ENCODE measurements at places on chromosomes 1 and 21.

DNA sequence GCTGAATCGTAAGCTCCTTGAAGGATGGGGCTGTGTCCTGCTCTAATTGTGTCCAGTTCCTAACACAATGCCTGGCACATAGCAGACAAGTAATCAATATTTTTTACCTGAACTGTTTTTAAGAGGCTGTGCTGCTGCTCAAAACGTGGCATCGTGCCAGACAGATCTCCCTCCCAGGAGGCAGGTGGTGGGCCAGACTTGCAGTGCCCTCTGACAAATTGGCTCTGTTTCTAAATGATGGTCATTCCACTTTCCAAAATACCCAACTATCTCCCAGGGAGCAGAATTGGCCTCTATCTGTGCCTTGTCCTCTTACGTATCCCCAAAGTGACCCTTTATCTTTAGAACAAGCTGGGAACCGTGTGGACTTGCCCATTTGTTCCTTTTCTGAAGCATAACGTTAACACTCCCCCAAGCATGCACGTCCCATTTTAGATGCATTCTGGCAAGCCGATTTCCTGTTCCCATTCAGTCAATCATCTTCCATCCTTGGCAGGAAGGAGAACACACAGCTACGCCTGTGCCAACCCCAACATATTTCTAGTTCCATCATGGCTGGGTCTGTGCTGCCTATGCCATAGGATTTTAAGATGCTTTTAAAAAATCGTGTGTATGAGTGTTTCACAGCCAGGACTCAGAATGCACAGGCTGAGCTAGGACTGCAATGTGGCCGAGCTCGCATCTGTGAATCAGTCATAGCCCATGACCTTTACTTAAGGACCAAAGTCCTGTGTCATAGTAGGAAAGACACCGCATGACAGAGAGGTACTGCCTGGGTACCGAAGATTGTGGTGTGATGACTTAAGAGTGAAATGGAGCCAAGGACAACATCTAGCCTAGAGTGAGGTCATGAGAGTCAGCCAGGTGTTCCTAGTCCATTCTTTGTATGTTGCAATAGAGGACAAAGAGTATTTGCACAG is 408.6 kb downstream of the PRDM2 start:
- DNase-seq: no peak

DNA sequence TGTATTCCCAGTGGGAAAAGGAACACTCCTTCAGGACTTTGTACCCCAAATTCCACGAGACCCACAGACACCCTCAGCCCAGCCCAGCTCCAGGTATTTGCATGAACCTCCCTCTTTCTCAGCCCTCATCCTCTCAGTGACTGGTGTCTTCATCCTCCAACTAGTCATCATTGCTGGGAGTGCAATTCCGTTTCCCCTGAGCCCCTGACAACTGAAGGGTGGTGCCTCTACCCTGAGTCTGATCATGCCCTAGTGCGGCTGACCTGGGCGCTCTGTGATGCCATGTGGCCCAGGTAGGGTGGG is 3.8 kb upstream of the ZNF692 start:
- peak; percentile 27 for DNase-seq

- DNase-seq: peak; percentile 8
Measured at GRCh38 chr1:18556364-18556763, 74.3 kb upstream of the PAX7 start.

GRCh38 chr21:39976800-39977199 is 109.6 kb downstream of the PCP4 start:
- no peak for DNase-seq

DNA sequence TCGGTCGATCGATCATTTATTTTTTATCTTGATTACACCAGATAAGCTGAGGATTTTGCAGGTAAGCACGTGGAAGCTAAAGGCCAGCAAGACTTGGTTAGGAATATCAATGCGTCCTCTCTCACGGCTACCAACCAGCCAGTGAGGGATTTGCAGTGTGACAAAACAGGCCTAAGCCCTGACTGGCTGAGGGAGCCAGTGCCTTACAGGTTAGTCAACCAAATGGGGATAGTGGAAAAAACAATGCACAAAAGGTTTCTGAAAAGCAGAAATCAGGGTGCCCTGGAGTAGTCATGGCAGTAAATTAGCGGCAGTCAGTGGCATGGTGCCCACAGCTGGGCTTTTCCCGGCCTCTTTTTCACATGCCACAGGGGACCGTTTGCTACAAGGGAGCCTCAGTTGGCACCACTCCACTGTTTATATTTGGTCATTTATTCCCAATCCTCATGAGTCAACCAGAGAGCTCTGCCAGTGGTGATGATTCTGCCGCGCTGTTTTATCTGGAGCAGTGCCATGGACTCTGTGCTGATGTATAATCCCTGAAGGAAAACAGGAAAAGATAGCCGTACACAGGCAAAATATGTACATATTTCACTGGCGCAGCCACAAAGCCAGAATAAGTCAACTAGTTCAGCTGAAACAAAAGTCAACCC is 167.6 kb downstream of the RHOU start:
- DNase-seq: no peak

GRCh38 chr21:38848187-38848609 is 42.5 kb downstream of the ETS2 start:
- DNase-seq: no peak

GRCh38 chr1:162213281-162213912 is 143.9 kb downstream of the NOS1AP start:
- DNase-seq: no peak

- no peak for DNase-seq
Measured at GRCh38 chr1:29502225-29502910, 266.0 kb downstream of the PTPRU start.

Data from activated CD4-positive, alpha-beta T cell treated with anti-CD3 and anti-CD28 coated beads, Interleukin-2, amount 50 U/mL, for 16 hours (primary cell).